Gastrocnemius medialis (tissue), 4 donors: ENCODE measurements at places on chromosomes 4 and X.

- no peak for DNase-seq
Observed at GRCh38 chr4:105057370-105058105, 89.1 kb upstream of the TET2 start.

DNA sequence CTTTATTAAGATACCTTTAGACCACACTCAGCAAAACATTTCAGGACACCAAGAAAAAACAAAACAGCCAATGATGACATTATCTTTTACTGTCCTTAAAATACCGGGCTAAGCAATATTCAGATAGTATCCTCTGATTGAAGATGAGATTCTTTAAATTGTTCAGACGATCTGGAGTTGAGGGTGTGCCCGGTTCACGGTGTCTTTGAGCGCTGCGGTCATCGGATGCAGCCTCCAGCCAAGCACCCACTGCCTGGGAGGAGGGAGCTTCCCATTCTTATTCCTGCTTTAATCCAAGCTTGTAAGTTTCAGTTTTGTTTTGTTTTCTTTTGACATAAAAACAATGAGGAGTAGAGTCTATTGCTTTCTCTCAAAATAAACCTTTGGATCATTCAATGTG lies 14.1 kb downstream of the FAM149A start:
- DNase-seq = no peak

DNA sequence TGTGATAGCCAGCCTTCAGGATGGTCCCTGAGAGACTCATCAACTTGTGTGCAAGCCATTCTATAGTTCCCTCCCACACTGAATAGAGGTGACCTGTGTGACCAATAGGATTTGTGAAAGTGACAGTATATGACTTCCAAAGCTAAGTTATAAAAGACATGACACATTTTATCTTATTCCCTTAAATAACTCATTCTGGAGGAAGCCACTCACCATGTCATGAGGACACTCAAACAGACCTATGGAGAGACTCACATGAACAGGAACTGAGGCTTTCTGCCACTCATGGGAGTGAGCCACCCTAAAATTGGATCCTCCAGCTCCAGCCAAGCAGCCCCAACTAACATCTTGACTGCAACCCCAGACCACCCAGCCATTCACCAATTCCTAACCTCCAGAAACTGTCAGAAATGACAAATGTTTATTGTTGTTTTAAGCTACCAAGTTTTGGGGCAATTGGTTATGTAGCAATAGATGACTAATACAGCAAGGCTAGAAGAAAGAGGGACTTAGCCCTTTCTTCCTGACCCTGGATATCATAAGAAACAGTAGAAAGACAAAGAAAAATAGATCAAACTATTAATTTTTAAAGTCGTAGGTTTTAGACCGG lies 9.0 kb upstream of the CHIC2 start:
- DNase-seq = no peak

DNA sequence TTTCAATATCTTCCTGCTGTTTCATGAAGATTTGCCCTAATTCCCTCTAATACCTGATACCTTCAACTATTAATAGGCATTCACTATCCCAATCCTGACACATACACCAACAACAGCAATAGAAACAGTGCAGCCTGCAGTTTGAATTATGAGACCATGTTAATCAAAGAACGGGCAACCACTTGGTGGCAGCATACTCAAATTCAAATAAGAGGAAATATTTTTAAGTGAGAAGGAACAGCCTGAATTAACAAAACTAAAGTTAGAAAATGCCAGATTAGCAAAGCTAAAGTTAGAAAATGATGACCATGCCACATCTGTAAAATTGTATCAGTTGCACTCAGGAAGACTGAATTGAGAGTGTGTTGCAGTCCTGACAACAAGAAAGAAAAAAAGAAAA lies 204.9 kb downstream of the SMARCA1 start:
- no peak for DNase-seq

- no peak for DNase-seq
Observed at GRCh38 chr4:41104155-41104554, 110.2 kb downstream of the APBB2 start.

DNA sequence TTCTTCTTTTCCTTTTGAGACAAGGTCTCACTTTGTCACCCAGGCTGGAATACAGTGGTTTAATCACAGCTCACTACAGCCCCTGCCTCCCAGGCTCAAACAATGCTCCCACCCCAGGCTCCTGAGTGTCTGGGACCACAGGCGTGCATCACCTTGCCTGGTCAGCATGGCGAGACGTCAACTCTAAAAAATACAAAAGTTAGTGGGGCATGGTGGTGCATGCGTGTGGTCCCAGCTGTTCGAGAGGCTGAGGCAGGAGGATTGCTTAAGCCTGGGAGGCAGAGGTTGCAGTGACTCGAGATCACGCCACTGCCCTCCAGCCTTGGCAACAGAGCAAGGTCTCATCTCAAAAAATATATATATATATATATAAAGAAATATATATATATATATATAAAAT lies 242.4 kb downstream of the SHOX start:
- no peak for DNase-seq

DNA sequence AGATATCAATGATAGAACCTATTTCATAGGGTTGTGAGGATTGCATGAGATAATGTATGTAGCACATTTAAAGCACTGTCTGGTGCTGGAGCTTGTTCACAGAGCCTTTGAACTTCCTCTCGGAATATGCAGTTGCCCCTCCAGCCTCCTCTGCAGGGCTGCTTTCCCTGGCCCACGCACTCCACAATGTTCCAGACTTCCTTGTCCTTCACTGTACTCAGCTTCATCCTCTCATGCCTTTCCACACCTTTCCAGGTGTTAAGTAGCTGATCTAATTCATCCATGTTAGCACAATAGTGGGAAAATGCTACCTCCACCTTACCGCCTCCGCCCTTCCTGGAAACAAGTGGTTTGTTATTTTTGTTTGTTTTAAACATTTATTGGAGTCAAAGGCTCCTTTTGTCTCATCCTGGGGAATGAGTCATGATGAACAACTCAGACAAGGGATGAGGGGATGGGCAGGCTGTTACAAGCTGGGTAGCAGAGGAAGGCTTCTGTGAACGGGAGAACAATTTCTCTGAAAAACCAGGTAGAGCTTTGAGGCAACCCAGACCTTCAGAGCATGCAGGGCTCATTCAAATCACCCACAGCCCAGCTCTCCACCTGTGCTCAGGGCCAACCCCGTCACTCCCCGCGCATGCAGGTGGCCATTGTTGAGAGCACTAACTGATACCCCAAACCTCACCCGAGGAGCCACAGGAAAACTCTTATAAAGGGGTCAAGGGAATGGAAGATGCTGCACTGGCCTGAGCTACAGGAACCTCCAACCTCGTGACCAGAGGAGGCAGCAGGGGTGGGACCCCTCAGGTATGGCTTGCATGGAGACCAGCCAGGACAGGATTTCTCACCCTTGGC lies 84.9 kb upstream of the TBL1X start:
- DNase-seq = no peak

DNA sequence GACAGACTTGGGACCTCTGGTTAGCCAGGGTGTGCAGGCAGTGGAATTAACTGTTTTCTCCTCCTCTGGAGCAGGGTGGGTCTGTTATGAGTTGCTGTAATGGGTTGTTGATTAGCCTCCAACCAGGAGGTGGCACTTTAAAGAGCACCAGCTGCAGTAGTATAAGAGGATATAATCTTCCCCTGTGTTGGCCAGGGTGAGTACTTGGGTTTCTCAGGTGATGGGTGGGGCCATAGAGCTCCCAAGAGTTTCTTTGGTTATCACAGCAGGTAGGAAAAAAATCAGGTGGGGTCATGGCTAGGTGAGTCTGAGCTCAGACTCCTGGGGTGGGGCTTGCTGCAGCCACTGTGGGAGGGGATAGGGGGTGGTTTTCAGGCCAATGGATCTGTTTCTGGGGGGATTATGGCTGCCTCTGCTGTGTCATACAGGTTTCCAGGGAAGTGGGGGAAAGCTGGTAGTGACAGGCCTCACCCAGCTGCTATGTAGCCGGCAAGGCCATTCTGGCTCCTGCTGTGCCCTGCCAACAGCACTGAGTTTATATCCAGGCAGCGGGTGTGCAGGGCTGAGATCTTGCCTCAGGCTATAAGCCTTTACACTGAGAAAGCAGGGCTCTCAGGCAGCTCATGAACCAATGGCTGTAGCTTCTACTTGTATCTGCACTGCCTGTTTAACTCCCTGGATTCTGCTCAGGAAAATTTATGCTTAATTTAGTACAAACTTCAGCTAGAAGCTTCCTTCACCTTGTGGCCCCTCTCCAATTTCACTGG lies 70.1 kb downstream of the CCNG2 start:
- DNase-seq = no peak

DNA sequence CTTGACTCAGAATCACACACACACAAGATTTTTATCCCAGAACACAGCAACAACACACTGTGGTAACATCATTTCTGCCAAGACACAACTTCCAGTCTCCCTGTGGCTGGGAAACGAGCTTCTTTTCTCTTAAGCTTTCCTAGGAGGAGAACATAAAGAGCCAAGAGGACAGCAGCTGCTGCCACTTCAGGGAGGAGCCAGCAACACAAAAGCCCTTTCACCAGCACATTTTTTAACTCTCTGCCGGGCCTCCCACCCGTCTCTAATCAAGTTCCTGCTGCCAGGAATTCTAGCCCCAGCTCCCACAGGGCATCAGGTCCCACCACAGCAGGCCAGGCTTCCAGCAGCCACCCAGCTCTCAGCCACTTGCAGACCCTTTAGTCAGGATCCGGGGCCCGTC lies 22.4 kb downstream of the FAT1 start:
- no peak for DNase-seq

GRCh38 chr4:26296514-26296913 lies 24.3 kb upstream of the RBPJ start:
- DNase-seq = no peak

- no peak for DNase-seq
Observed at GRCh38 chrX:129682979-129683378, 28.2 kb upstream of the APLN start.

- no peak for DNase-seq
Observed at GRCh38 chr4:168265327-168265726, 53.2 kb downstream of the DDX60 start.

- no peak for DNase-seq
Observed at GRCh38 chrX:115939070-115939469, 231.5 kb upstream of the AGTR2 start.

- no peak for DNase-seq
Observed at GRCh38 chrX:152806035-152806434, 24.5 kb downstream of the CETN2 start.

DNA sequence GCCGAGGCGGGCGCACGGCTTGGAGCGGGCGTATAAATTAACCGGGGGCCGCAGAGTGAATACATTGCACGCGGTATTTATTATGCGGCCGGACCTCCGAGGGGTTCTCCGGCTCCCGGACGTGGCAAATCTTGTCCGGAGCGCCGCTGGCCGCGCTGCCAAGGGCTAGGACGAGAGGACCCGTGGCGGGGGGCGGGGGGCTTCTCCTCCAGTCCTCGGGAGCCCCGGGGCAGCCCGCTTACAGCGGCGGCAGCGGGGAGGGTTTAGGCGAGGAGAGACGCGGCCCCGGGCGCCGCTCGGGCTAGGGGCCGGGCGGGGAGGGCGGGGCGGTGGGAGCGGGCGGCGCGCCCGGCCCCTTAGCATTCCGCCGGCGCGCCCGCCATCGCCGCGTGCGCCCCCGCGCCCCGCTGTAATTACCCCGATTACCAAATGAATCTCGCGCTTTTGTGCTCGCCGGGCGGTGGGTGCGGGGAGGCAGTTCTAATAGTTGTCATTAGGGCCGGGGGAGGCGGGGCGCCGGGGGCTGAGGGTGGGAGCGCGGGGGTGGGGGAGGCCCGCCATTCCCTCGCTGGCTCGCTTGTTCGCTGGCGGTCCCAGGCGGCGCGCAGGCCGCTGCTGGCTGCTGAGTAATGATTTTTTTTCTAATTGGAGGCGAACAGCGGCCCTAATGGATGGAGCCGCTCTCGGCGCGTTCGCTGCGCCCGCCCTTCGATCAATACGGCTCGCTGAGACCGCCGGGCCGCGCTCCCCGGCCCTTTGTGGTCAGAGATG lies 276.6 kb downstream of the BCOR start:
- DNase-seq = no peak

DNA sequence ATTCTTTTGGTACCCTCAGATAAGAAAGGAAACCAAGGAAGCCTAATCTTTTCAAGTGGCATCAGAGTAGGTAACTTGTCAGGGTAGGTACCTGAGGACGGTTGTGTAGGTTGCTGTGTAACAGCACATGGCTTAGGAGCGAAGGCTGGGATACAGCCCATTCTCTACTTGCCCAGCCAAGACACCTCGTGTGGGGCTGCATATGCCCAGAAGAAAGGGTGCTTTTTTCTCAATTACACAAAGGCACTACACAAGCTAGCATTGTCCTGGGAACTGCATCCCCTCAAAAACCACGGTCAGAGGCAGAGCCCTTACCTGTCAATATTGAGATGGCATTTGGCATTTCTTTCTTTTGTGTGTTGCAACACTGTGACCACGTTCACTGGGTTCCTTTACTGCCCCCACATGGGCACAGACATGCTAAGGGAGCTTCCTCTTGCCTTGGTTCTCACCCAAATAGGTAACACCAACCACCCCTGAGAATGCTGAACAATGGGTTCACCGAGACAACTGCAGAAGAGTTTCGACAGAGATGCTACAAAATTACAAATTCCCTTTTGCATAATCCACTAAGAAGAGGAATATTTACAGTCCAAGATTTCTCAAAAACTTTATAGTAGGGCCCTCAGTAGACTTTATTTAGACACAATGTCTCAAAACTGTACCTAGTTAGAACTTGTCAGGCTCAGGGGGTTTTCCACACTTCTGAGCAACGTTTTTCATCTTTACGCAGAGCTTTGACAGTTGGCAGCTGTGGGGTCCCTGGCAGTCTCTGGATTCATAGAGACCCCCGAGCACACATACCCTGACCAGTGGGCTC lies 35.8 kb upstream of the TNIP3 start:
- DNase-seq = no peak

GRCh38 chr4:152572417-152573086 lies 36.7 kb upstream of the FBXW7 start:
- no peak for DNase-seq

- DNase-seq = no peak
Observed at GRCh38 chr4:113591982-113592381, 169.6 kb downstream of the CAMK2D start.

DNA sequence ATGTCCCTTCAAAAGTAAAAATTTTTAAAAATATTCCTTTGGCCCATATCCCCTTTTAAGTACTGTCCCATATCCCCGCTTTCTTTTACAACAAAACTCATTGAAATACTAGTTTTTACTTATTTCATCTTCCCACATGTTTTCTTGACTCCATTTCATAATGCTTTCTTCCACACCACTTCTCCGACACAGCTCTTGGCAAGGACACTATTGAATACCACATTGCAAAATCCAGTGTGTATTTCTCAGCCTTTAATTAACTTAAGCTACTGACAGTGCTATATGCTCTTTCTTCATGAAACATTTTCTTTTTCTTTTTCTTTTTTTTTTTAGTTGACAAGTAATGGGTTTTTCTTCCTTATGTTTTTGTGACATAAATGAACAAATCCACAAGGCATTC lies 28.8 kb downstream of the PRDM8 start:
- no peak for DNase-seq

DNA sequence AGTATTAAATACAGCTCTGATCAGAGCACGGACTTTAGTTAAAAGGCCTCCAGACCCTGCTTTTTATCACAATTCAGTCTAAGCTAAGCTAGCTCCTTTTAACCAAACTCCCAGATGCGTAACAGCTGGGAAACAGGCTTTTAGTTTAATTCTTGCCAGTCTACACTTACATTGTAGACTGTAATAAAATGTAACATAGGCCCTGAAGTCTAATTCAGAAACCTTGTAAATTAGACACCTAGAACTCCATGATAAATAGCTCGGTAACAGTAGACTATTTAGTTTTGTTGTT lies 20.1 kb downstream of the FBXO8 start:
- DNase-seq = no peak
